ENCODE measurements at places on chromosomes 6 and 20.

DNA sequence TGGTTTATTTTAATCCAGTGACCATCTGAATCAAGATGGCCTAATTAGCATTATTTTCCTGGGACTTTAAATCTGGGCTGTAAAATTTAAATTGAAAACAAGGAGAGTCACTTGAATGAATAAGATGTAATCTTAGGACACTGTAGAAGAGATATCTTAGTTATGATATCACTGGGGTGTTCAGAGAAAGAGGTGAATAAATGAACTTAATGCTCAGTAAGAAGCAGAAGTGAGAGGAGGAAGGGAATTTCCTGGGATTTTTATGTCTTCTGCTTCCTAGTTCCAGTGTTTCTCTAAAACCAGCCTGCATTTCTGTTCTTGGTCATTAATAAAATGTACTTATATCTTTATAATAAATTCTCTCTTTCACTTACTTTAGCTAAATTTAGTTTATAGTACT lies 136.8 kb upstream of the PTPRK start:
- DNase-seq = peak; percentile 25

GRCh38 chr6:16697437-16698161 lies 63.7 kb downstream of the ATXN1 start:
- DNase-seq = no peak

GRCh38 chr6:115668781-115669180 lies 391.9 kb downstream of the FRK start:
- DNase-seq = no peak

DNA sequence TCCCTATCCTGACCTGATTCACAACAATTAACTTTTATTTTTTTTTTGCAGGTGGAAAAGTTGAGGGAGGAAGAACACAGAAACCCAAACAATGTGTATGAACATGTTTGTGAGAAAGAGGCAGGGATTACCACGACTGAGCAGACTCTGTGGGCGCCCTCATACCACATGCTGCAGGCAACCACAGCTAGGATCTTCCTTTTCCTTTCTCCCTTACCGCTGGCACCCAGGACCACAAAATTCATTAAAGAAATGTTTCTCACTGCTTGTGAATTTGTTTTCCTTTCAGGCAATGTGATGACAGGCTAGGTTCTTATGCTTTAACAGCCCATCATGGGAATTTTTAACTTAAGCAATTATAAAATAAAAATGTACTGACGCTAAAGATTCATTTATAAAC lies 287.1 kb downstream of the GMDS start:
- no peak for DNase-seq

DNA sequence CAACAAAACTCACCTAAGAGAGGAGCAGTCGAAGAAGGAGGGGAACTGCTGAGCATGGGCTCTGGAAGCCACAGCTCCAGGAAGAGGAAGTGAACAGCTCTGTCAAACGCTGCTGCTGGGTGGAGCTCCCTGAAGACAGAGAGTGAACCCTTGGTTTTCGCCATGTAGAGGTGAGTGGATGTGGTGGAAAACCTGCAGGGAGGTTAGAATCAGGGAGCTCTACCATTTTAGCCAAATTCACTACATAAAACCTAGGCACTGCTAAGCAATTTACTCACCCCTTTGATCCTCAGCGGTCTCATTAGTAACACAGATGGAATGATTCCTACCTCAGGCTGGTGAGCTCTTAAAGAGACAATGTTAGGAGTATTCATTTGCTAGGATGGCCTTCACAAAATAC lies 19.4 kb upstream of the TFAP2A start:
- DNase-seq = no peak

DNA sequence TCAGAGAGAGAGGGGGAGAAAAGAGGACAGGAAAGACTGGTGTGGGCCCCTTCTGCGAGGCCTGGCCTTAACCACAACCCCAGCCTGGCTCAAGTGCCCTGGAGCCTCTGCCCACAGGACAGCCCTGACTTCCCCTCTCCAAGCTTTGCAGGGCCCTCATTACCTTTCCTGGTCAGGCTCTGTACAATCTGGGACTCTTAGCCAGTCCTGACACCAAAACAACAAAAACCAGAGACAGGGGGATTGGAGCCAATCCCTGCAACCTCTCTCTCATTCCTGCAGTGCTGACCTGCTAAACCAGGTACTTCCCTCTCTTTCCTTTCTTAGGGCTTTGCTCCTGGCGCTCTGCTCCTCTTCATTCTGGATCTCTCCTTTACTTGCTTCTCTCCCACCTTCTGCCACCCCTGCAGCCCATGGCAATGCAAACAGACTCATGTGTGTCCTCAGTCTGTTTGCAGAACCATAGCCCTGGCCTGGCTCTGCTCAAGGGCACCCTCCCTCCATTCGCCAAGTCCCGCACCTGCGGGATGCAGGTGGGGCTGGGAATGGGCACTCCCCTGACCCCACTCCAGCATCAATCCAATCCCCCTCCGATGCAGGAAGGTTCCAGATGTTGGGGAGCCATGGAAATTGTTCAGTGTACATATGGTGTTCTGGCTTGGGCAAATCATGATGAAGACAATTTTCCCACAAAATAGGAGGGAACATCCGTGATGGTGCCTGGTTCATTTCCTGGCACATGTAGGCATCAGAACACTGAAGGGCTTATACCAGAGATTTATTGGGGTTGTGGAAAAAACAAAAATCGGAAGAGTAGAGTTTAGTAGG lies 38.1 kb downstream of the RPP40 start:
- no peak for DNase-seq

- DNase-seq = no peak
Measured at GRCh38 chr20:58037631-58038030, 190.8 kb downstream of the ANKRD60 start.

GRCh38 chr6:52663120-52663935 lies 7.6 kb upstream of the TMEM14A start:
- peak; percentile 80 for DNase-seq

DNA sequence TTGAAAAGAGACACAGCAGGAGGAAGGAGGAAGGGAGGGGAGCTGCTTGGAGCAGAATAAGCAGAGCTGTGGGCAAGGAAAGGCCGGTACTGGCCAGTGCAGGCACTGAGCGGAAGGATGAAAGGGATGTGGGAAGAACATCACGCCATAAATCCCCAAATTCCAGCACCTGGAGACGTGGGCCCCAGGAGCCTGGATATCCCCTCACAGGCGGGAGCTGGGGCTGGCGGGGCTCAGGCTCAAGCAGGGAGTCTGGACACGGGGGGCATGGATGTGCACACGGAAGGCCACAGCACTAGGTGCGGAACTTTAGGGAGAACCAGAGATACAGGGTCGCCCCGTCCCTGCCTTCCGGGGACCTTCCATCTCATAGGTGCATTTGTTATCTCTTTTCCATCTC lies 7.5 kb upstream of the RPP40 start:
- DNase-seq = no peak

DNA sequence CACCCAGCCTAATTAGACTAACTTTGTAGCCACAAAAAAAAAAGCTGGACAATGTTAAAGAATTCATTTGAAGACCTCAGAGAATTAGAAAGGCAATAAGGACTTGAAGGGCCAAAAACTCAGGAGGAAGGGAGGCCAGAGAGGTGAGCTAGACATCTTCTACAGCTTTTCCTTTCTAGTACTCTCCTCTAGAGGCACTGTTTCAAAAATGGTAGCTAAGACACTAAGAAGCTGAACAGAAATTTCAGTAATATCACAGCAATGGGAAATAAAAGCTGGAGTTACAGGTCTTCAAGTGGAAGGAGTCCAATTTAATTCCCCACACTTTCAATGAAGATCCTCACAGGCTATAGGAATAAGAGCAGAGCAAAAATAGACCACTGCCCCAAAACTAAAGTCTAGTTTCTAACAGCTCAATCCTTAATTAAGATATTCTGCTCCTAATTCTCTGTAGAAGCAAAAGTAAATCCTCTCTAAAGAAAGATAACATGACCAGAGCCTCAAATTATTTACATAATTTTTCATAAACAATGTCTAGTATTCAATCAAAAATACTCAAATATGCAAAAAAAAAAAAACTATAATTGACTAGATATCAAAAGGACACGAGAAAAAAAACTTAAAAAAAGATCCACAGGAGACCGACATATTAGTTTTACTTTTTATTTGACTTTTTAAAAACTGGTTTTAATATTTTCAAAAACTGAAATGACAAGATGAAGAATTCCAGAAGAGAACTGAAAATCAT lies 63.7 kb downstream of the RNGTT start:
- DNase-seq = no peak

- no peak for DNase-seq
Measured at GRCh38 chr6:101013612-101014195, 132.6 kb upstream of the ASCC3 start.

- DNase-seq = peak; percentile 57
Measured at GRCh38 chr6:149961728-149962425, 1.9 kb upstream of the ULBP1 start.

DNA sequence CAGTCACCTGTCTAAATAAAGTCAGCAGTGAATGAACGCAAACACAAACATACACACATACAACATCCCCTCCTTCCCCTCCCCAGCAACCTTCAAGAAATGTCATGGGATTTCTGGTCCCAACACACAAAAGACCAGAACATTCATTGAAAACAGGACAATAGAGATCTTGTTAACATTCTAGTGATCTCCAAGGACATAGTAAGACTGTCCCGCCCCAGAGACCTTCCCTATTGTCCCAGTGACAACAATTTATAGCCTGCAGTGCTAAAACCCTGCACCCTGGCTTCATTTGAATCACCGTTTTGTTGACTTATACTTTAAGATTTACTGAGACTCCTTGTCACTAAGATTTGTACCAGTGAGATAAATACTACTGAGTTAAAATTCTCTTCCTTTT lies 143.9 kb upstream of the NOX3 start:
- no peak for DNase-seq

DNA sequence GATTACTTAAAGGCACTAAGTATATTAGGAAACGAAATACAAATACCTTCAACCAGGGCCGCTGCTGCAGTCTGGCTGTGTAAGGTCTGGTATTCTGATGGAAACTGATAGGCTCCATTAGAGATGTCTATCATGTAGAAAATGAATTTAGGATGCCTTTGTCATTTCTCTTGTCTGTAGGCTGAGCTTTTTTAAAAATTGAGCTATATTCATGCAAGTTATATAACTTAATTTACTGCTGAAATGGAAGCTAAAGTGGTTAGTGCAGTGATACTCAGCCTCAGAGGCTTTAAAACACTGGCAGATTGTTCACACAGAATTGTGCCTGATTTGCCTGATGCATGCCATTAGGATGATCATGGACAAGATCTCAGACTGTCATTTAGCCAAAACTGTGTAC lies 286.2 kb upstream of the QKI start:
- no peak for DNase-seq

DNA sequence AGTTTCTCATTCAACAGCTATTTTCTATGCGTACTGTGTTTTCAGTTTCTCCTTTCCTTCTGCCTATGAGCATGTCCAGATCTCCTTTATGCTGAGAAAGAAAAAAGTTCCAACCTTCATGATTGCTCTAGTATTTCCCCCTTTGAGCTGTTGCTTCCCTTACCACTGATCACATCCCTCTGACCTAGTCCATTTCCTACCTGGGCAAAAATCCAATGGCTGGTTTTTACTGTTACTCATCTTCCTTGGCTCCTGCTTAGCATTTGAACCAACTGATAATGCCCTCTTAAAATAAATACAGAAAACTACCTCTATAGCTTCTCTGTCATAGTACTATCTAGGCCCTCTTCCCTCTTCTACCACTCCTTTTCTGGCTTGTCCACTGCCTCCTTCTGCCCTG lies 6.0 kb downstream of the RFX6 start:
- DNase-seq = peak; percentile 30

- peak; percentile 75 for DNase-seq
Measured at GRCh38 chr6:152124429-152125074, 317.1 kb downstream of the ESR1 start.

DNA sequence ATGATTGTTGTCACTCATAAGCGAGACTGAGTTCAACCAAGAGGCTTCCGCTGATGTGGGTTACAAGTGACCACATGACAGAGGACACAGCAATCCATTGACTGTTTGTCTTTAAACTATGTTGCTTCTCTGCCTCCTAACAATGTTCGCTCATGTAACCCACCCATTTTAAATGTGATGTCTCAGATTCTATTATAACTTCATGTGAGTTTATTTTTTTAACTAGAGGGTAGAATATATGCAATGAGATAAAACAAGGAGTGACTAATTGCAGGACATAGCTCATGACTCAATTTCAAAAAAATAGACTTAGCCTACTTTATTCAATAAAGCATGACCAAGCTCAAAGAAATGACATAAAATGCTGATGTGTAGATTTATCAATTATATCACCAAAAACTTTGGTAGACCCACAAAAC lies 119.2 kb upstream of the SASH1 start:
- DNase-seq = peak; percentile 83

DNA sequence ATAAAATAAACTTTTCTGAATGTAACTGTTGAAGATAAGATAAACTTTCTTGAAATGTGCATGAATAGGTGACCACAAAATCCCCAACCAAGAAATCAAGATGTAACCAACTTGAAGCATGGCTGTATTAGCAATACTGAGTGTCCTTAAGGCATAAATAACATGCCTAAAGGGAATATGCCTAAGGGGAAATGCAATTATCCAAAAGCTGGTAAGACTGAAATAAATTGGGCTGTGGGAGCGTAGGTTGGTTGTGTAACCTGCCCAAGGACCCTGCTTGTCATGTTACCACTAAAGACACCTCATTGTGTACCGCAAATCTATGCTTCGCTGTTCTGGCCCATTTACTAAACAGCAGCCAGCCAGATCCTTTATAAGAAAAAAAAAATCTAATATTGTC lies 200.8 kb upstream of the PDE10A start:
- DNase-seq = no peak

DNA sequence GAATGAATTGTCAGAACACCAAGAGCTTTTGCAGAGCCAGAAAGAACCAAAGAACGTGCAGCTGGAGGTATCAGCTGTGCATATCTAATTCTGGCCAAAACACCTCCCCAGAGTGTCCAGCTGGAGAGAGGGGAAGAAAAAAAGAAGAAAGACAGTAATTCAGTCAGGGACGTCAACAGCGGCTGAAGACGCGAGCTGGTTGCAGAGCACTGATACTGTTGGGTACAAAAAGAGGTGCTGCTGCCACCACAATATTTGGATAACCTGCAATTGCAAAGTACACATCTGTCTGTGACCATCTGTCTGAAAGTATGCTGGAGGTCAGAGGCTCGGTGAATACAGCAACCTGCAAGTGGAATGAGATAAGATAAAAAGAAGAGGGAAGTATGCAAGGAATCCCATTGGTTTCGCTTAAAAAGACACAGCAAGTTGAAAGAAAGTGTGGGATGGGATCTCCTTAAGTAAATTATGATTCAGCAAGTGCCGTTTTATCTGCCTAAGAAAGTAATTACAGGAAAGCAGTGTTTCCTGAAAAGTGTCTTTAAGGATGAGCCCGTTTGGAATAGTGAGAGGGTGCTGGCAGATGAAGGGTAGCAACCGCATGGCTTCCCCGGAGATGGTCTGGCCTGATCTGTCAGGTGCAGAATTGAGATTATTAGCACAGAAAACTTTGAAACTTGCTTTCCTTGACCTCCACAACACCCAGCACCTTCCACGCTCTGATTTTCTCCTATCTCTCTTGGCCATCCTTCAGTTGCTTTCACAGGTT lies 189.9 kb upstream of the PRDM1 start:
- no peak for DNase-seq

DNA sequence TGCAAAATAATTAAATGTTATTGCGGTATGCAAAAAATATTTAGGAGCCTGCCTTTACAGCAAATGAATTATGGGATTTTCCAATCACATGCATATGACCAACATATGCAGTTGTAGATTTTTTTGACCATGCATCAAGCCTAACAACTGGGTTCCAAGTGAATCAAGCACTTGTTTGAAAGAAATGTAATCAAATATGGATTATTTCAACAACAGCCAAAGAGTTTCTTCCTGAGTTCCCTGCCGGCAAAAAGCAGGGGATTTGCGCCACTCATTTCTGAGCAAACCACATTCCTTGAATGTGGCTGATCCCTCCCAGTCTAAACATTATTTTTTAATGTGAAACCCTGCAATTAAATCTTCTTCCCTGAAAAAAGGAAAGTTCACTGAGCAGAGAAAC lies 100.1 kb upstream of the ADTRP start:
- DNase-seq = no peak

Measured in GM23248 (cell line).